ENCODE measurements at places on chromosomes 7 and 10. TPM values are rescaled to one million over a fixed set of nuclear protein-coding genes. Genes with fewer than 3 reads are reported as not detected.

Gene OR2A42
- total RNA-seq, result not detected

Gene IL6
- total RNA-seq, result 1.8 TPM

Gene CYP3A7
- not detected for total RNA-seq

Gene CUL1
- total RNA-seq, result 63.9 TPM

Gene DKK1
- total RNA-seq, result 406 TPM

Gene MRLN
- not detected for total RNA-seq

Gene NEUROD6
- total RNA-seq, result not detected

Gene HOXA3
- total RNA-seq, result 10.2 TPM

Gene PALD1
- 8.0 TPM for total RNA-seq

Gene CFAP58
- 0.13 TPM for total RNA-seq
